ENCODE measurements at places on chromosomes 3 and 15.

GRCh38 chr3:84318273-84318809 lies 640.4 kb upstream of the CADM2 start:
- no peak for DNase-seq

GRCh38 chr15:65998486-65998885 lies 129.2 kb downstream of the RAB11A start:
- DNase-seq = no peak

- no peak for DNase-seq
These were observed 871.0 kb downstream of the OTOL1 start for GRCh38 chr3:162367429-162368260.

DNA sequence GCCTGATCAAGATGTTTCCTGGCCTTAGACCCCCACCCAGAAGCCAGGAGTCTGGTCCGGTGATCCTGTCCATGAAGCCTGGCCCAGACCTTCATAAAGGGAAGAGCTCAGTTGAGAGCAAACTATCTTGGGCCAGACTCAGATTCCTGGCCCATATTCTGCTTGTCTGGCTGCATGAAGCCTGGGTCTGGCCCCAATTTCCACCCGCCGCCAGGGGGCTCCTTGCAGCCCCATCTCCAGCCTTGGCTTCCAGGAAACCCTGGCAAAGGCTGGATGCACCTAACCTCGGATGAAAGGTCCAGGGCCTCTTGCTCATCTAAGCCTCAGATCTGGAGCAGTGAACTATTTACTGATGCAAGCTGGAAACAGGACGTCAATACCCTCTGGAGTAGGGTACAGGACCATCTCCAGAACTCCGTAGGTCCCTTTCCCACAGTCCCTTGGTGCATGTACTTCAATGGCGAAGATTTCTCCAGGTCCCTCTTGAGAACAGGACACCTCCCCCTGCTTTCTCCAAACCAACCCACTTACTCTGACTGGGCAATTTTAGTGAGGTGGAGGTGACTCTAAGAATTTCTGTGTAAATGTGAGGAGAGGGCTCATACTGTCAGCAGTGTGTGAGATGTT lies 5.6 kb downstream of the FOXL2 start:
- no peak for DNase-seq

DNA sequence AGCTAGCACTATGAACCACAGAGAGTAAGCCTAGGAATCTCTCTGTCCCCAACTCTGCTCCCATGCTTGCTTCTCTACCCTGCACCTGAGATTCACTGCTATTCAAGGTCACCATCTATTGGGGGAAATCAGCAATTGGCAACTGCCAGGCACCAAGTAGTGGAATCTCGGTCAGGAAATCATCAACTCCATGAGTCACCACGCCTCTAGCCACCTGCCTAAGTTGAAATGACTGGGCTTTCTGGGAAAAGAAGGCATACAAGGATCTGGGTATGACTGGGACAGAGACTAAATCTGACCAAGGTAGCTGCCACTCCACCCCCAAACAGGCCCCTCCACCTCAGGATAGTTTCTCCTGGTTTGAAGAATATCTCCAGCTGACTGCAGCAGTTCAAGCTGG lies 464.1 kb upstream of the CBLB start:
- DNase-seq = no peak

GRCh38 chr3:38397320-38397719 lies 50.7 kb downstream of the XYLB start:
- no peak for DNase-seq

- DNase-seq = no peak
These were observed at the start of gene SLCO2A1 for GRCh38 chr3:134029734-134030378. Gene SLCO2A1, minus strand, starts transcription at chr3:134029925. Its CDS starts 123 bp downstream, at chr3:134029802.

DNA sequence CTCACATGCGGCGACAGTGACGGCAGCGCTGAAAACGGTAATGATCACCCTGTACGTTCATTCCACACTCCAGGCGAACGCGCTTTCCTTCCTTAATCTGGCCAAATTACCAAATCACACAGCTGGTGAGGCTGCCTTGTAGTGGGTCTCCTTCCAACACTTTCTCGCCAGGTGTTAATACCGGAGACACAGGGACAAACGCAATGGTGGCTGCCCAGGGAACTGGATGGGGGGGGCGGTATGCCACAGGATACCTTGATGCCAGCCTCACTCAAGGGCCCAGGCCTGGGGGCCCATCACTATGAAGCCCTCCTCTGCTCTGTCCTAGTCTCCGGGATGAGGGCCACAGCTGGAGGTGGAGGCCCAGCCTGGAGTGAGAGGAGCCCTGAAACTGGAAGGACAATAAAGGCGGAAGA lies 1.4 kb upstream of the CAMK2N2 start:
- DNase-seq = no peak

DNA sequence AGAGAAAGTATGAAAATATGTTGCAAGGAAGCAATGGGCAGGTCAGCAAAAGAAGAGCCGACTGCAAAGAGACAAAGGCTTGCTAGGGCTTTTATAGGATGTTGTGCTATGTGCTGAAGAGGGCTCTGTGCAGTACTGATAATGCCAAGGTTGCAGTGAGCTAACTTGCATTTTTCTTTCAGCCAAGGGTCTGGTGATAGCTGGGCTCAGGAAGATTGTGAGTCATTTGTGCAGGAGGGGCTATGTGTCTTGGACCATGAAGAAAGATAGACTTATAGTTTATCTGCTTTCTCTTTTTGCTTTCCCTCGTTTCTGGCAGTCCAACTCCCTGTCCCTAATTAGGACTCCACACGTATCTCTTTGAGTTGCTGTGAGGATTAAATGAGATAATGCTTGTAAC lies 64.5 kb upstream of the LRIG1 start:
- DNase-seq = no peak

DNA sequence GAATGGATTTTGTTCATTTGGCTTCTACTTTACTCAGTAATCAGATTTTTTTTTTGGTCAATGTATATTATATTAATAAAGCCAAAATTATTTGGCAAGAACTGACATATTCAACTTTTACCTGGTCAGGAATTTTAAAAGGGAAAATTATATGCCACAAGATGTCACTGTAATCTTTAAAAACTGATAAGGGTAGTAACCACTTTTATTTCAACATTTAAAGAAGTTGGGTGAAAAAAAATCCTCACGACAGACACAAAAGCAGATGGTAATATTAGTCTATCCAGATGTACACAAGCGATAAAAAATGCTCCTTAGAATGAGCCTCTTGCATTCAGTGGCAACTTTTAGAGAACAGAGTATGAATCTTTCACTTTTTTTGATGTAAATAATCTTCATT lies 101.9 kb downstream of the SERPINI1 start:
- DNase-seq = no peak

DNA sequence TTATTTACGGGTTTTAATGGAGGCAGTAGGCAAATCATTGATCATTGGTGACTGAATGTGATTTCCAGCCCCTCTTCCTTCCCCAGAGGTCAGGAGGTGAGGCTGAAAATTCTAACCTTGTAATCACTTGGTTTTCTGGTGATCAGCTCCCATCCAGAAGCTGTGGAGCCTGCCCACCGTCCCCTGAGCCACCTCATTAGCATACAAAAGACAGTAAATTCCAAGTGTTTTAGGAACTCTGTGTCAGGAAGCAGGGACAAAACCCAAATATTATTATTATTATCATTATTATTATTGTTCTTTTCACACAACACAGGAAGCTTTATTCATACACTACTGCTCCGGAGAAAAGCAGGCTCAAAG lies 18.2 kb downstream of the FOXB1 start:
- DNase-seq = no peak

DNA sequence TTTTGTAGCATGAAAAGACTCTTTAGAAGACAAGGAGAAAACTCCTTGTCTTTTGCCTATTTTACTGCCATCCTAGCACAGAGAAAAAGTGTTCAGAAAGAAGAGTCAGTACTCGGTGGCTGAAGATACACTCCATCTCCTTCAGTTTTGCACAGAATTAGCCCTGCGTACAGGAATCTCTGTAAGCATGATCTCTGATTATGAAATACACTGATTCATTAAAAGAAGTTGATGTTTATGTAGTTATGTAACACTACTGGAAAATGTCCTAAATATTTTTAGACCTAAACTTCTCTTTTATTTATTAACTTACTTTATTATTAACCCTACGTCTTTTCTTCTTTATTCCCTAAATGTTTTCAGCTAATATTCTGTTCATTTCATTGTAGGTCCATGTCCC lies 138.4 kb downstream of the LEKR1 start:
- no peak for DNase-seq

- DNase-seq = no peak
These were observed 252.8 kb downstream of the IGSF11 start for GRCh38 chr3:118781839-118782238.

GRCh38 chr15:93231261-93231925 lies 142.4 kb upstream of the RGMA start:
- no peak for DNase-seq

DNA sequence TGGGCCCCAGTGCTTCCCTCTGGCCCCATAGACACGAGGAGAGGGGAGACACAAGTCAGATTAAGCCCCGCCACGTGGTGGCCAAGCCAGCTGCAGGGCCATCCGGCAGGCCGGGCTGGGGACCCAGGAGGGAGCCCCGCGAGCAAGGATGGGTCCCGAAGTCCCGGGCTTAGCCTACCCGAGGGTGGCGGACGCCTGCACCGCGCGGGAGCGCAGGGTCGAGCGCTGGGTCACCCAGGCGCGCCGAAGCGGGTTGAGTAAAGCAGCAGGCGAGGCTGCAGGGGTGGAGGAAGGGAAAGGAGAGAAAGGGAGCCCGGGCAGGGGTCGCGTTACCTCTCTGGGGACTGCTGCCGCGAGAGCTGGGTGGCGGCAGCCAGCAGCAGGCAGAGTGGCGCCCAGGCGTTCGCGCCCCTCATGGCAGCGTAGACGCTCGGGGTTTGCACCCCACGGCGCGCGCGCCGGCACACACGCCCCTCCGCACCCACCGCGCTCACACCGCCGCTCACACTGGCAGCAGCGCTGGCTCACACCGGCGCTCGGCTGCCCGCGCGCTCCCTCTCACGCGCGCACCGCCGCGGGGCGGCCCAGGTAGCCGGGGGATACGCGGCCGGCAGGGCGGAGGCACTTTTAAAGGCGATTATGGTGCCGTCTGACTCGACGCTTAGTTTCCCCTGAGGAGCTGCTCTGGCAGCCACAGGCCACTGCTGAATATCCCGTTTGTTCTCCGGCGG lies at the start of gene PCOLCE2:
PCOLCE2 (minus strand) TSS at position 603 of the 731 bp plus-strand sequence; CDS start at position 416, 187 bp downstream.
- DNase-seq = no peak

DNA sequence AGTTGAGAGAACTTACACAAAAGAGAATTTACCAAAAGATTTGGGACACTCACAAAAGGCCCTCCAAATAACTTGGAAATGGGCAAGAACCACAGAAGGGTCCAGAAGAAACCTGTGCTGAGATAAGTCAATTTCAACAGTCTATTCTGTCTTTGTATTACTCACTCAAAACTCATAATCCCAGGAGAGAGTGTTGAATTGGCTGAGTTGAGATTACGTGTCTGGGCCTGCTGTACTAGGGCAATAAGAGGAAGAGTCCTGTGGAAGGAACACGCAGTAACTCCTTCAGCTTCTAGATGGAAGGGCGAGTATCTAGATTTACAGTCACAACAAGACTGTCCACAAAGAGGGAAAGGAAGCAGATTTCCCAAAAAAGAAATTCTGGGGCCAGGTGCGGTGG lies 42.5 kb upstream of the DYNC1LI1 start:
- no peak for DNase-seq

DNA sequence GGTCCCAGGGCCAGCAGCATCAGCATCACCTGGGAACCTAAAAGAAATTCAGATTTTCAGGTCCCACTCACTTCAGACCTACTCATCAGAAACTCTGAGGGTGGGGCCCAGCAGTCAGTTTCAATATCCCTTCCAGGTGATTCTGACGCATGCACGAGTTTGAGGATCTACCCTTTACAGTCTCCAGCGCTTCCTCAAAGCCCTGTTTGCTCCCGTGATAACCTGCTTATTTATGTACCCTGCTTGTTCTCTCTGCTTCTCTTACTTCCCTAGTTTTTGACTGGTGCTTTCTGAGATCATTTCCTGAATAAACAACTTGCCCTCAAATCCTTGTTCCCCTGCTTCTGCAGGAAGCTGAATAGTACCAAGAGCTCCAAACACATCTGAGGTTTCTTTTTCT lies 245.3 kb downstream of the ZNF621 start:
- DNase-seq = no peak

DNA sequence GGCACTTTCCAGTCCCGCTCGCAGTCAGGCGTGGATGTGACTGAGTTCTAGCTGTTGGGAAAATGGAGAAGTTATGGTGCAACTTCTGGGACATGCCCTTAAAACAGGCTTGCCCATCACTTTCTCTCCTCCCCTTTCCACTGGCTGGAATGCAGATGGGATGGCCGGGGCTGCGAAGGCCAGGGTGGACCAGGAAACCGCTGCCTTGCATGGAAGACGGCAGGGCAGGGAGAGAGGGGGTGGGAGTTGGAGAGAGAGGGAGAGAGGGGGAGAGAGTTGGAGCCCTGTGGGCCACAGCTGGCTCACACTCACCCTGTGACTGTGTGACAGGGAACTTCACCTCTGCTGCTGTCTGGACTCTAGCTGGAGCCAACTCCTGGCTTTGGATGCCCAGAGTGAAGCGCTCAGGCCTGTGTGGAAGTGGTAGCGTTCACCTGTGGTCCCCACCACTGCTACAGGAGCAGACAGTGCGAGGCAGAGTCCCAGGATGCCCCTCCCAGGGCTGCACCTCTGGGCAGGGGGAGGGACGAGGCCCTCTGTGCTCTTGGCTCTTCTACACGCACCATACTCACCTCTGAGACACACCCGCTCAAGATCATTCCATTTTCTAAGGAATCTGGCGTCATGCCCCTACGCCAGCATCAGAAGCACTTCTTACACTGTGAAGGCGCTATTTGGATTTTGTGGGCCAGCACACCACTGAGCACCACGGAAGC lies 36.6 kb downstream of the KLHL25 start:
- no peak for DNase-seq

DNA sequence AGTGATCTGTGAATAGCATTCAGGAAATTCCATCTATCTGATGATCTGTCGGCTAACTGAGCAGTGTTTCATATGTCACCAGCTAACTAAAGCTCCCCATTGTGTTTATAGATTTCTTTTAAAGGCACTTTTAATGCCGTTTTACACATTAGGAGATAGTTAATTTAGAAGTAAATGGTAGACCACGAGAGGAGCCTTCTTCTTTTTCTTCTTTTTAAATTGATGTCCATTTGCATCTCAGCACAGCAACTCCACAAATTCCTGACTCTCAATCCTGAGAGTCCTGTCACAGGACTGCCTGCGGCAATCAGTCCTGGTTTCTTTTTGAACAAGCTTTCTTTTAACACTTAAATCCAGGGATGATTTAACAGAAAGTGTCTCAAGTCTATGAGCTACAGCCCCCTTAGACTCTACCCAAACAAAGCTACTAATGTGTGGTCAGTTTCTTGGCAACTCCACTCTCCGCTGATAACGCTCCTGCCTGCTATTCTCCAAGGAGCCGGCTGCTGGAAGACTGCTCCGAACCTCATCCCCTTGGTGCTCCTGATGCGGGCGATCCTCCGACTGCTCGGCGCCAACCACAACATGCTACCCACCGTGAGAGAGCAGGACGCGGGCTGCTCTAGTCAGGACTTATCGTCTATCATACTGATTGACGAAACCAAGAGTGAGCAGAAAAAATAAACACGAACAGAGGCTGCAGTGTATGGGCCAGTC lies 421.4 kb downstream of the MECOM start:
- no peak for DNase-seq

- DNase-seq = no peak
These were observed 370.1 kb downstream of the LRTM1 start for GRCh38 chr3:54557538-54558428.

- no peak for DNase-seq
These were observed 20.4 kb upstream of the COPG1 start for GRCh38 chr3:129228891-129229585.

GRCh38 chr3:156483961-156484787 lies 70.7 kb downstream of the SSR3 start:
- no peak for DNase-seq

- DNase-seq = no peak
These were observed 50.0 kb upstream of the GPR149 start for GRCh38 chr3:154480033-154480432.

Data from effector CD8-positive, alpha-beta T cell (primary cell).